ENCODE measurements at places on chromosomes 1 and 21. TPM values are rescaled to one million over a fixed set of nuclear protein-coding genes. Genes with fewer than 3 reads are reported as not detected.

Gene OLFML3
- 5.2 TPM for total RNA-seq

- peak; percentile 9 for DNase-seq
Measured at GRCh38 chr1:41280202-41281032, 38.3 kb upstream of the SCMH1 start.

Gene NEXN
- 6.0 TPM for total RNA-seq

GRCh38 chr1:1510912-1511532 lies 940 bp upstream of the ATAD3A start:
- peak; percentile 20 for DNase-seq

Gene INSRR
- total RNA-seq, result not detected

Gene IL19
- total RNA-seq, result not detected

DNA sequence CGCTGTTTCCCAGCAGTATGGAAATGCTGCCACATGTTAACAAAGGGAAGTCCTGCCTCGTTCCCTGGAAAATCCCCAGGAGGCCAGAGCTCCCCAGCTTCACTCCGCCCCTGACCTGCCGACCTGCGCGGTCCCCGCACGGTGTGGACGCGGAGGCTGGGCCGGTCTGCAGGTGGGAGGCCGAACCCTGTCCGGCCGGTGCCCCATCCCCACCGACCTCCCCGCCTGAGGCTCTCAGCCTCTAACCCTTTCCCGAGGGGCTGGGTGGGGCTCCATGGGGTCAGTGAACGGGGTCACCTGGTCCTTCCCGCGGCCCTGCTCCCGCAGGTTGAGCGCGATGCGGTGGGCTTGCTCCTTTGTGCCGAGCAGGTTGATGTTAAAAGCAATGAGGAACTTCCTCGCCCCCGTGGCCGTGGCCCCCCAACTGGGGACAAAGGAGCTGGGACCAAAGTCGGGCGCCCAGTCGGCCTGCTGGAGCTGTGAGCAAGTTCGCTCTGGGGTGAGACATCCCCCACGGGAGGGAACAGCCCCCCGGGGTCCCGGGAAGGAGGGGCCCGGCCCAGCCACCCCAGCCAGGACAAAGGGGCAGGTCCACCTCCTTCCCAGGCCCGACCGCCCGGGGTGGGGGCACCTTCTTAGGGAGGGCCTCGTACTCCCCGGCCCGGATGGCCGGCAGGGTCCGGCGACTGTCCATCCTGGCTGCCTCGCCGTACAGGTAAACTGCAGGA lies 4.0 kb downstream of the FTCD start:
- DNase-seq, result no peak

Gene ACTL8
- 0.39 TPM for total RNA-seq

- no peak for DNase-seq
Measured at GRCh38 chr21:27320868-27321267, 354.0 kb upstream of the ADAMTS5 start.

DNA sequence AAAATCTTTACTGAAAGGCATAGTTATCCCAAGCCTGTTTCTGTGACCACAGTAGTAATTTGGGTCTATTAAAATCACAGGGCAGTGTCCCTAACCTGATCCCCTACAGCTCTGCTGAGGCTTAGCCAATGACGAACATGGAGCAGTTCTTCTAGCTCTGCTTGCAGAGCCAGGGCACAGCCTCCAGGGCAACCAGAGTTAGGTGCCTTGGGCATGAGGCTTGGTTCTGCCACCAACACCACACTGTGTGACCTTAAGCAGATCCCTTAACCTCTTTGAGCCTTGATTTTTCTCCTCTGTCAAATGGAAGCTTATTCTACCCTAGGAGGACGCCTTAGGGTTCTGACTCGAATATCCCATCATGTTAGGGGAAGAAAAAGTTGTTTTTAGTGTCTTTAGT lies 86.7 kb upstream of the TLR5 start:
- peak; percentile 76 for DNase-seq

GRCh38 chr1:185444676-185445075 lies 127.6 kb upstream of the IVNS1ABP start:
- DNase-seq, result no peak

Gene LRRC52
- total RNA-seq, result not detected

- DNase-seq, result no peak
Measured at GRCh38 chr1:91672601-91673161, 172.0 kb downstream of the CDC7 start.

DNA sequence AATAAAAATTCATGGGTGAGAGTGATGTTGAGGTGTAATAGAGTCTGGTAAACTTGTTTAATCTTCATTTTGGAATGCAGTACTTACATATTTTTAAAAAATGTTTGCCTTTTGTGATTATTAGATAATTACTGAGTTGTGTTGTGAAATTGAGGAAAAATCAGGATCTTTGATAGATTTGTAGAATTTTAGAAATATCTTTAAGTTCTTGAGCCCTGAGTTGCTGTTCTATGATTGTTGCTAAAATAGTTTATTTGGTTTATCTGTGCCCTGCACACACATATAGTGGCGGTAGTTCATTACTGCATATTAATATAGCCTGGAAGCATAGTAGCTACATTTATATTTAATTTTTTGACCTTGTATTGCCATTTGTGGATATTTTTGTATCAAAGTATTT lies 1.6 kb downstream of the B3GALT2 start:
- no peak for DNase-seq

GRCh38 chr21:24714646-24715200 lies 892.6 kb downstream of the MRPL39 start:
- no peak for DNase-seq
